ENCODE measurements at places on chromosomes 3 and 15.

- no peak for DNase-seq
These were observed 28.5 kb upstream of the STT3B start for GRCh38 chr3:31504230-31504629.

DNA sequence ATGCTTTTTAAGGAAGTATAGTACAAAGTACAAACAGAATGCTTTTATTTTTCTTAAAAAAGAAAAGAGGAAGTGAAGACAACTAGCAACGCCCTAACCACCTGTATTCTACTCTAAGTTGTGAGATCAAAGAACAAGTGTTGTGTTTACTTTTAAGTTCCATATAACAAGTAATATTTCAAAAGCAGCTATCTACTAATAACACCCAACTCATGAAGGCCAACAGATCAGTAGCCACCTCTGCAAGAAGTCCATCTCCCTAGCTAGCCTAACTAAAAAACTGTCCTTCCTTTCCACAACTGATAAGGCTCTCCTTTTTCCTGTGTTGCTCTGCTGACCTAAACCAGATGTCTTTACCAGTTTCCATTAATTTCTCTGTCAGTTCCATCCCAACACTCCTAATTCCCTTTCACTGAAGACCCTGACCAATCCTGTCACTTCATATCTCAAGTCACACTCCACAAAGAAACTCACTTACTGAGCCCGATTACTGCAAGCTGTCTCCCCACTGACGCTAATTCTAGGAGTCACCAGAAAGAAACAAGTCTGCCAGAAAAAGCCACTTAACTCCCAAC lies 26.9 kb downstream of the PHC3 start:
- DNase-seq, result no peak

DNA sequence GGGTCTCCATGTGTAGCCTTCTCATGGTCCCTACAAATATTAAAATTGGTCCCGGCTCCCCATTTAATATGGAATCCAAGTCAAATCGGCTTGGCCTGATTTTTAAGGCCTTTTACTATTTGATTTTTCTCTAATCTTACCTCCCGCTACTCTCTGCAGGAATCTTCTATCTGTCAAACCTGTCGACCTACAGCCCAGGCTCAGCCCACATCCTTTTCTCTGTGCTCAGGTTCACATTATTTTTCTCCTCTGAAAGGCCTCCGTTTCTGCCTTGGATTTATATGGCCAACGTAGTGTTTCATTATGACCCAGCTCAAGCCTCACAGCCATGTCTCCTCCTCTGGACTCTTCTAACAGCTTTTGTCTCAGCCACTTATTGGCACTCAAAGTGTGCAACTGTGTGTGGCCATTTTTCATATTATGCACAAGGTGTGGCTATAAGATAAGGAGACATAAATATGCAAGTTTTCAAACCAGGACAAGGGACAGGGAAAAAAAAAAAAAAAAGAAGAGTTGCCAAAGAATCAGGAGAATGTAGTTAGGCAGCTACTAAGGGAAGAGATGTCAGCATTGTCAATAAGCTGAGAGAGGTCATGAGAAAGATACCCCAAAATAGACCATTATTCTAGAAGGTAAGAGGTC lies 2.1 kb upstream of the GLCE start:
- DNase-seq, result no peak

DNA sequence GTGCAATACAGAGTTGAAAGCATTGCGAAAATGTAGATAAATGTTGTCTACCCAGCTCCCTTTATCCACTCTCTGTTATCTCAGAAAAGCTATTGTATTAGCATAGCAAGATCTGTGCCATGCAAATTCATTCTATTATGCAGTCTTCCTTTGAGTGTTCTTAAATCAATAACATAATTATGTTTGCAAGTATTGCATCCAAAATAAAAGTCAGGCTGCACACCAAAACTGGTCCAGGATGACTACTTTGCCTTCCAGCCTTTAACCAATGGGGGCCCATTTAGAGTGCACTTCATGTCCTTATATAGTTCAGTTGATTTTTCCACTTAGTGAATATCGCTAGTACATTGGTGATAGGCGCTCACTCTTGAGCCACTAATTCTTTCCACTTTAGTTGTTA lies 107.4 kb upstream of the MLF1 start:
- no peak for DNase-seq

GRCh38 chr15:39056357-39056756 lies 491.7 kb upstream of the RASGRP1 start:
- no peak for DNase-seq

DNA sequence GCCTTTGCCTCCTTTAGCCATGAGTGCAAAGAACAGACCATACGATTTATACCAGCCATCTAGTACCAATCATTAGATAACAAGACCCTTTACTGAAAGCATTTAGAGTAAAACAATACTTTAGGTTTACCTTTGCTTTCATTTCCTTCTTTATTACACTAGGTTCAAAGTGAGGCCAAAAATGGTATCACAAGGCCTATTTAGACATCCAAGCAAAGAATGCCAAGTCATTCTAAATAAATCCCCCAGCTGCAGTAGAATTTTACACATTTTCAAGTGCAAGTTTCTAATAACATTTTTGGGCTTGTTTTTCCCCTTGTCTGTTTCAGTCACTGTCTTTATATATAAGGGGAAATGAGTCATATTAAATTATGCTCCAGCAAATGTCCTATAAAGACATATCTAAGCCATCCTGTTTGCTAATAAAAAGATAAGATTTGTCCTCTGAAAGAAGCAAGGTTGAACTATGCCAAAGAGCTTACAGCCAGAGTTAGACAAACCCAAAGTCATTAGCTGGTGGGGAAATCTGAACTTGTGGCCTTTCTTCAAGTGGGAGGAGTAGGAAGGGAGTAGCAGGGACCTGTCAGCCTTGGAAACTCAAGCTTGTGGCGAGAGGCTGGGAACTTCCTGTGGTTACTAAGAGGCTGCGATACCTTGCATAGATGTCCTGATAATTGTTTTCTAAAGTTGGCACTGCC lies 232.7 kb downstream of the MECOM start:
- DNase-seq, result no peak

Data from stimulated activated CD8-positive, alpha-beta memory T cell treated with anti-CD3 and anti-CD28 coated beads, Interleukin-4, amount 100 ng/mL, for 48 hours (primary cell).